ENCODE measurements at places on chromosomes 2 and 18. TPM values are rescaled to one million over a fixed set of nuclear protein-coding genes. Genes with fewer than 3 reads are reported as not detected.

Gene SERPINB2
- 0.10 TPM for polyA plus RNA-seq

Gene POTEJ
- not detected for polyA plus RNA-seq

Gene PLA2R1
- 117 TPM for polyA plus RNA-seq

Gene BCL2
- 25.2 TPM for polyA plus RNA-seq

Gene ACMSD
- 43.9 TPM for polyA plus RNA-seq

Gene KIF1A
- polyA plus RNA-seq: 11.1 TPM

Gene ZNF804A
- 2.1 TPM for polyA plus RNA-seq

Gene ABCG5
- polyA plus RNA-seq: 0.63 TPM

DNA sequence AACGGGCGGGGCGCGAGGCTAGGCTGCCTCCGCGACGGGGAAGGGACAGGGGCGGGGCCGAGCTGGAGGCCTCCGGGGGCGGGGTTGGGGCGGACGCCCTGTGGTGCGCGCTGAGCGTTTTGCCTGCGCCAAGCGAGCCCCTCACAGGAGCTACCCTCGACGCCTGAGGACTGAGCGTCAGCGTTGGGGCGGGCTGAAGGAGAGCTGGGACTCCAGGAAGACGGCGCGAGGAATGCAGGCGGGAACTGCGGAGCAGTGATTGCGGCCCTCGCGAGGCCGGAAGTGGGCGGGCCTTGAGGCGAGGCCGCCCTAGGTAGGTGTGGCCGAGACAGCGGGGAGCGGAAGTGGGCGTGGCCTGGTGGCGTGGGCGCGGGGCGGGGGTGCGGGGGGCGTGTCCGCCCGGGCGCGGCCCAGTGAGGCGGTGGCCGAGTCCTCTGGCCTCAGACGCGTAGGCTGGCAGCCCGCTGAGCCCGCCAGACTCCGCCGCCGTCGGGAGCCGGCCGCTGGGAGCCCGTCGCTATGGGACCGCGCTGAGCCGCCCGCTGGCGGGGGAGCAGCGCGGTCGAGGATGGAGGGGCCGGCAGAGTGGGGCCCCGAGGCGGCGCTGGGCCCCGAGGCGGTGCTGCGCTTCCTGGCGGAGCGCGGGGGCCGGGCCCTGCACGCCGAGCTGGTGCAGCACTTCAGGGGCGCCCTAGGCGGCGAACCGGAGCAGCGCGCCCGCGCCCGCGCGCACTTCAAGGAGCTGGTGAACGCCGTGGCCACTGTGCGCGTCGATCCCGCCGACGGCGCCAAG lies at the start of the genes SEPTIN10 and SOWAHC:
Gene SEPTIN10, minus strand, starts transcription at position 45 of the 793 bp plus-strand sequence. CDS start 139 bp downstream, outside the sequence.
Gene SOWAHC, plus strand, starts transcription at position 443 of the 793 bp plus-strand sequence. Its CDS starts 126 bp downstream, at position 569.
- peak; percentile 95 for DNase-seq

GRCh38 chr2:8159966-8160603 lies 521.8 kb upstream of the ID2 start:
- DNase-seq: no peak

DNA sequence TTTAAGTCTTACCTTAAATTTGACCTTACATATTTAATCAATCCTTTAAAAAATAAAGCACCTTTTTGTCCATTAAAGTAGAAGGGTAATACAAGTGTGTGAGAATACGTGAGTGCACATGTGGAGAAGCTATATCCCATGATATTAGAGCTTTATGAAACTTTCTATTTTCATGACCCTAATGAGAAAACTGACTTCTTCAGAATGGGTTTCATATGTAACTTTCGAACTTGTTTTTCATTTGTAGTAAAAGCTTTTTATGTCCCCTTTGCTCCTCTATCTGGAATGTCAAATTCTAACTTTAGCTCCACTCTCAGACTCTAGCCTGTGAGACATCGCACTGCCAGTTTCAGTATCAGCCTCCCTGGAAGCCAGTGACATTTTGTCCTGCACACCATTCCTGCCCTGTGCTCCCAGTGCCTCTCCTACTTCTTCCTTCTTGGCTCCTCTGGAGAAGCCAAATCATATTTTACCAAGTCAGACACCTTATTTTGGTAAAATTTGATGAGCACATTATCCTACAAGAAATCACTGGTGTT lies 42.0 kb downstream of the MAPRE2 start:
- DNase-seq: no peak

- no peak for DNase-seq
These were observed 1037.9 kb upstream of the DDX18 start for GRCh38 chr2:116776556-116776955.

DNA sequence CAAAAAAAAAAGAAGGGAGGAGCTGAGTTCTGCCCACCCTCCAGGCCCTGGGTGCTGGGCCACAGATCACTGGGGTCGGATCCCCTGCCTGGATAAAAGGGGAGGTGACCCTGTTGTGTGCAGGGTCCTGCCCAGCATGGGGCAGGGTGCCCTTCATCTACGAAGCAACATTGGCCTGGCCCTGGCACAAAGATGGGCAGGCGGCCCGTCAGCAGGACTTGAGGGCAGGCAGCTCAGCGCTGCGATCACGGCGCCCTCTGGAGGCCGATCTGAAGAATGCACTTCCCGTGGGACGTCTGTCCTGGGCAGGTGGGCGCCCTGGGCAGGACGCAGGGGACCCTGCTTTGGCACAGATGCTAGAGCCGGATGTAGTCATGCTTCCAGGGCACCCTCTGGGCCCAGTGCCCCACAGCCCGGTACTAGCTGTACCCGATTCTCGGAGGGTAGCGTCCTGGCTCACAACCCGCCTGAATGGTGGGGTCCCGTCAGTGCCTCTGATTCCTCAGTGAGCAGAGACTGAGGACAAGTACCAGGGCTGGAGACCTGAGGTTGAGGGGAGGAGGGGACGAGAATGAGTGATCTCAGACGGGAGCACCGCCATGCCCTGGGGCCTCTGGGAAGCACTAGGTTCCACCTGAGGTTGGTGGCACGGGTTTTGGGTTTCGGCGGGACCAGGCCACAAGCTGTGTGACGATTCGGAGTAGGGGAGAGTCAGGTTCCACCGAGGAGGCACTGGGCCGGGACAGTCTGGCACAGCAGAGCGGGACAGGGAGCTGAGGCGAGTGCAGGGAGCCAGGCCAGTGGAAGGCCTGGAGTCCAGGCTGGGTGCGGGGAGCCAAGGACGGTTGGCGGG lies 18.0 kb downstream of the ARID5A start:
- no peak for DNase-seq

DNA sequence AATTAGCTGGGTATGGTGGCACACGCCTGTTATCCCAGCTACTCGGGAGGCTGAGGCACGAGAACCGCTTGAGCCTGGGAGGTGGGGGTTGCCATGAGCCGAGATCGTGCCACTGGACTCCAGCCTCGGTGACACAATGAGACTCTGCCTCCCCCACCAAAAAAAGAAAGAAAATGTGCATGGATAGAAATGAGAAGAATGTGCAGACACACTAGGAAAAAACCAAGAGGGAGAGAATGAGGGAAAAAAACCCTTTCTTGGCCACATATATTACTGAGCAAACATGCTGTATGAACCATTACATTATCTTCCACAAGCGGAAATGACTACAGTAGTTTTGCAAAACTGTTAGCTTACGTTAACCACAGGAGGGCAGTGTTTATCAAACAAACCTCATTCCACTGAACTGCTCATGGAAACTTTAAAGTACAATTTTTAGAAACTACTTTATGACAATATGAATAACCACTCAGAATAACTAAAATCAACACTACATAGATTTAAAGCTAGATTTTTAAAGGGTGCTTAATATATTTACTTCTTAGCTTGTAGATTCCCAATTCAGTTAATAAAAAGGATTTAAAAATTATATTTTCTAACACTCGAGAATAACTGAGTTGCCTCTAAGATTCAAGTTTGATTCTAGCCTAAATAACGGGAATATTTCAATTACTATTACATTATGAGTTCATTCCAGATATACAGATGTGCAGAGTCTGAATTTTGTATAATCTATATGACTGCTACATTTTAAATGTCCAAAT lies 26.4 kb downstream of the ASXL2 start:
- DNase-seq: peak; percentile 46

GRCh38 chr2:216739035-216739434 lies 43.7 kb upstream of the IGFBP5 start:
- DNase-seq: no peak

GRCh38 chr2:52312486-52312885 lies 1280.6 kb upstream of the NRXN1 start:
- no peak for DNase-seq

- DNase-seq: no peak
These were observed 50.4 kb downstream of the PDK1 start for GRCh38 chr2:172606285-172606684.

GRCh38 chr18:48453330-48454066 lies 44.3 kb upstream of the ZBTB7C start:
- DNase-seq: no peak

- no peak for DNase-seq
These were observed 108.5 kb upstream of the UNC80 start for GRCh38 chr2:209663139-209663538.

DNA sequence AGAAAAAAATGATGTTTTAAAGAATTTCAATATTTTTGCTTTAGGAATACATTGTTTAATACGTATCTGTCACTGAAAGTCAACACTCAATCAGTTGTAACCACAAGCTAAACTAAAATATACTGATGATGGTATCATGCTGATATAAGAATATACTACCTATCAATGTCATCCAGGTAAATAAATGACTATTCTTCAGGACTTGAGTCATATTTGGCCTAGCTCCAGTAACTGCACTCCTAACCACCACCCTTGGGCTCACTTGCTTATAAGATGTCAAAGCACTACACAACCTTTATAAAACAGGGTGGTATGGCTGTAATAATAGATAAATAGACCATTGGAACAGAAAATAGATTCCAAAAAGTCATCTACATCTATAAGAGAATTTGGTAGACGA lies 48.8 kb downstream of the RND3 start:
- no peak for DNase-seq

GRCh38 chr18:55886886-55887285 lies 298.9 kb upstream of the TCF4 start:
- DNase-seq: no peak

- DNase-seq: no peak
These were observed 53.8 kb downstream of the CYP27C1 start for GRCh38 chr2:127166231-127166860.

GRCh38 chr2:55839182-55839819 lies 84.3 kb downstream of the EFEMP1 start:
- peak; percentile 25 for DNase-seq

- DNase-seq: no peak
These were observed 47.5 kb downstream of the ANKRD44 start for GRCh38 chr2:197263077-197263476.

DNA sequence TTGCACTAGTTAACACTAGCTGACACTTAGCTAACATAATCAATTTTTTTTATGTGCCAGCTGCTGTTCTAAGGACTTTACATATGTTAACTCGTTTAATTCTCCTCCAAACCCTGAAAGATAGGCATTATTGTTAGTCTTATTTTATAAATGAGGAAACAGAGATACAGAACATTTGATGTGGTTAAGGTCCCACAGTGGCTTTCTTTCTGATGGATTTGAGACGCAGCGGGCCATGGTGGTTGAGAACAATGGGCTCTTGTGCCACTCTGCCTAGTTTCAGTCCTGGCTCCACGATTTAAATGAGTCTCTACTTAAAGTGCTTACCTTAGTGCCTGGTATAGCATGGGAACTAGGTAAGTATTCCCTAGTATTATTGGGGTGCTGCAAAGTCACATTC lies 201.9 kb upstream of the SPRED2 start:
- DNase-seq: no peak

GRCh38 chr2:180747728-180748127 lies 232.7 kb upstream of the UBE2E3 start:
- no peak for DNase-seq

DNA sequence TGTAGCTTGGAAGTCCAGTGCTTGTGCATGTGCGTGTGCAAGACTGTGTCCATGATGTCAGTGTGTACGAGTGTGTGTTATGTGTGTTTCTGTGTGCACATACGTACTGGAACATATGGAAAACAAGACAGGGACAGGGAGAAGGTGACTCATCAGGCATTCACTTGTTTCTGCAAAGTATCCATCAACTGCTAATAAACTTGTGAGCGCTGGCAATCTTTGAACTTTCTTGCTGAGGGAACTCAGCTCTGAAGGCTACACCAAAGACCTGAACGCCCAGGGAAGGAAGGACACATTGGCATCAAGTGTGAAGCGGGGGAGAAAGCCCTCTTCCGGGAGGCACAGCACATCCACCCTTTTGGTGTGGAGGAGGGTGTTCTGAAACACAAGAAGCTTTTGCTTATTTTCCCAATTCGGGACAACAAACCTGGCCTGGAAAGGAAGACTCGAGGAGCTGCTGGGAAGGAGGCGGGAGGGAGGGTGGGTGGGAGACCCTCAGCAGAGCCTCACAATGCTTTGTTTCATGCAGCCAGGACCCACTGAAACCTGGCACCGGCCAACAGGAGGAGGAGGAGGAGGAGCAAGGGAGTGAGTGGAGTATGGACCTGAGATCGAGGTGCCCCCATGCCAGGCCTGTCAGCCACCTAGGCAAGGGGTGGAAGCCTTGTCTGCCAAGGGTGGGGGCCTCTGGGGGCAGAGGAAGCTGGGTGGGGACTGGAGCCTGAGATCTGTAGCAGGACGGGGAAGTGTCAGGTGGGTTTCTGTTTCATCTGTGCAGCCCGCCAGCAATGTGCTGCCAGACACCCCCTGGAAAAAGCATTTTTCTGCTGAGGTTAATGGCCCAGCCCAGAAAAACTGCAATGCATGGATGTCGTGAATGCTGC lies 26.8 kb downstream of the SMAD7 start:
- DNase-seq: no peak

- DNase-seq: no peak
These were observed 643 bp downstream of the RMC1 start for GRCh38 chr18:23503963-23504344.

- DNase-seq: no peak
These were observed 126.0 kb downstream of the SP100 start for GRCh38 chr2:230541934-230542380.

DNA sequence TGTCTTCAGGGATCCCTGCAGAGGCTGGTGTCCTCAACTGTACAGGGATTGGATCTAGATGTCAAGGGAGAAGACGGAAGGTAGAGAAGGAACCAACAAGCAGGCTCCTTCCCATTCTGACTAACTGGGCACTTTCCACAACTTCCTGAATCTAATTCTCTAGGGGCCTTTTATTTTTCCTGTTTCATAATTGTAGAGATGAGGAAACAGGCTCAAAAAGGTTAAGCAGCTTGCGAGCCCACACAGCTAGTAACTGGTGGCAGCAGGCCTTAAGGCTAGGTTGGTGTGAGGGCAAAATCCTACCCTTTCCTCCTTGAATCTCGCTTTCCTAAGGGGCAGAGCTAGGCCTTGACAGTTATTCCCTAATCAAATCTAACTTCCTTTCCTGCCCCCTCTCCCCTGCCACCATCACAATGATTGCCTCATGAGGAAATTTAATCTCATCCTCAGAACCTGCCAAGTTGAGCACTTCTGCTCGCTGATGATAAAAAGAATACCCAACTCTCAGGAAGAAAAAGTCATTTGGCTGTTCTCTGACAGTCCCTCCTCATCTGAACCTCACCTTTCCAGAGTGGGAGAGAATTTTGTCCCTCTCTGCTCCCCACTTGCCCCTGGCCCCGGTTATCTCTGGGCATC lies 35.7 kb upstream of the POLE4 start:
- no peak for DNase-seq

Measured in left kidney (tissue), 8 donors.